Natural killer cell treated with Interleukin-12 subunit alpha and Interleukin-12 subunit beta and Interleukin-15 and Interleukin-18, amount 100 ng/mL, for 72 hours (primary cell): ENCODE measurements at places on chromosomes 6 and 20. TPM values are rescaled to one million over a fixed set of nuclear protein-coding genes. Genes with fewer than 3 reads are reported as not detected.

DNA sequence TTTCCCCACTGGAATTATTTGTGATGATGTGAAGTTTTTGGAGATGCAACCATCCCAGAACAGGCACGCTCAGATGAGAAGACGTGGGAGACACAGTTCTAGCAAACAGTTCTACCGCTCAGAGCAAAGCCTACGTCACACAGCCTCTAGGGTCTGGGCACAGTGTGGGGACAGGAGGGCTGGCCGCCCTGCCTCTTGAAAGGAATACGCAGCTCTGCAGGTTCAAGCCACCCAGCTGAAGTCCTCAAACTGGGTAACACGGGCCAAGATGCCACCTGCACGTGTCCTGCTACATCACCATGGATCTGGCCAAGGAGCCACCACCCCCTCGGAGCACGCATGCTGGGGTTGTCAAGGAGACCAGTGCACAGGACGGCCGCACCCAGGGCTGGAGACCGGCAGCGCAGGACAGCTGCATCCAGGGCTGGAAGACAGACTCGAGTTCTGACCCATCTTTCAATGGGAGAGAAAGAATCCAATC lies 75.0 kb downstream of the NOL4L start:
- DNase-seq, result peak; percentile 60

- no peak for DNase-seq
Measured at GRCh38 chr20:21019814-21020658, 86.1 kb downstream of the LINC00237 start.

GRCh38 chr6:163599136-163599535 lies 184.6 kb downstream of the QKI start:
- no peak for DNase-seq

DNA sequence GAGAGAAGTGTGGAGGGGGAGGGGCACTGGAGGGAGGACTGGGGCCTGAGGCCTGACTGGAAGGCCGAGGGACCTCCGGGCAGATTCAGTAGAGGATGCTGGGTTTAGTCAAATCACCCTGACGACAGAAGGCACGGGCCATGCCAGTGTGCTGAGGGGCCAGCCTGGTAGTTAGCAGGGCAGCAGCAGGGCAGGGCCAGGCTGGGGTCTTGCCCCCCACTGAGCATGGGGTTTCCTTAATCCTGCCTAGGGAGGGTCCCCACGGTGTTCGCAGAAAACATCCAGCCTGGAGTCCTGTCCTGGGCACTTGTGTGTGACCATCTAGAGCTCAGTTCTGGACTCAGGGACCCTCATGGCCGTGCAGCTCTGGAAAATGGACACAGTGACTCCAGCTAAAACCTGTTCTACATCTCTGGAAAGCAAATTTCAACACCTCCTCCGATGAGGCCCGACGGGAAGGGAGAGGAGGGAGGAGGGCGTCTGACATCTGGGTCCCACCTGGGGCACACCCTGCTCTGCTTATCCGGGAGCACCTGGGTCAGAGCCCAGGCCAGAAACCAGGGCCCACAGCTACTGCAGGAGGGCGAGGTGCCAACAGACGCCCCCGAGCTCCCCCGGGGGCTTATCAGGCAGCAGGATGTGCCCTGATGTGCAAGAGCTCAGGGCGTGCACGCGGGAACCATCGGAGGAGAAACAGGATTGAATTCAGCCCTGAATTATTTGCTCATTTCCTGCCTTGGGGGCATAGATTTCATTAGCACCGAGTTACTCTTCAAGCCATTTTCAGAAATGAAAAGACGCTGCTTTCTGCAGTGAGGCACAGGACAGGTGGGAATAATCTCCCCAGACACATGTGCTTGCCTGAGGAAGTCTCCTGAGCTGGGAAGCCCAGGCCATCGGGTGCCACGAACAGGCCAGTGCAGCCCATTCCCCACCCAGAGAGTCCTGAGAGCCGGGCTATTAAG lies 78.0 kb upstream of the MPC1 start:
- no peak for DNase-seq

MMP24OS gene
- 35.6 TPM for total RNA-seq

TPD52L1 gene
- total RNA-seq, result not detected

STAU1 gene
- 77.7 TPM for total RNA-seq

TULP1 gene
- not detected for total RNA-seq

DLK2 gene
- total RNA-seq, result not detected
